CD4-positive, alpha-beta T cell (primary cell): ENCODE measurements at places on chromosomes 2 and 18.

DNA sequence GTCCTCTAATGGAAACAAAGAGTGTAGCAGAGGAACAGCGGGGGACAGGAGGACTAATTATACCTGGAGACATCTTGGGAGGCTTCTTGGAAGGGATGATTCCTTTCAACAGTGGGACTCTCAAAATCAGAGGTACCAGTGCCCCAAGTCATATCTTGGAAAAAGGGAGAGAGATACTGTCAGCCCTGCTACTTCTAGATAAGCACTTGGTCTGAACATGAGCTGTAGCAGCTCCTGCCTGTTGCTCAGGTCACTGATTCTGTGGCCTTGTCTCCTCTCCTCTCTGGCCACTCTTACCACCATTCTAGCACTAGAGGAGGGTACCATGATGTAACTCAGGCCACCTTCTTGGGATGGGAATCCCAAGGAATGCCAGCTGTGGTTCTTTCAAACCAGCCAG, 54.5 kb downstream of the MFSD6 start:
- no peak overlapping the region for H3K4me3 ChIP-seq
- no peaks in the 10 kb centered on the region for H3K27me3 ChIP-seq
- H3K36me3 ChIP-seq = peaks cover 13% of the 10 kb centered on the region
- peaks cover 26% of the 10 kb centered on the region for H3K4me1 ChIP-seq
- no peak overlapping the region for H3K27ac ChIP-seq

DNA sequence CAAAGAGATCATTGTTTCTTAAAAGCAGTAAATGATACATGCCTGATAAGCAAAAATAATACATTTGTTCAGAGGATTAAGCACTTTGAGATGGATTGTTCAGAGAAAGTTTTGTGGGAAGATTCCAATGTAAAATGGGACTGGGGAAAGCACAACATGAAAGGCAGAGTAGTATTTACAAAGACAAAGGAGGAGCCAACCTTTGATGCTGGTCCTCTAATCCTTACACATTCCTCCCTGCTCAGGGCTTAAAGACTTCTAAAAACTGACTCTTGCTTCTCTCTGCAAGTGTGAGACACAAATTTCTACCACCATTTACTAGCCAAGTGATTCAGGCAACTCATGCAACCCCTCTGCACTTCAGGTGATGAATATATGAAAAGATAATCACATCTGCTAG, 47.2 kb upstream of the REG3G start:
- DNase-seq = no peak
- H3K27ac ChIP-seq = no peak overlapping the region
- no peaks in the 10 kb centered on the region for H3K27me3 ChIP-seq
- H3K4me1 ChIP-seq = no peaks in the 10 kb centered on the region
- no peak overlapping the region for H3K4me3 ChIP-seq

DNA sequence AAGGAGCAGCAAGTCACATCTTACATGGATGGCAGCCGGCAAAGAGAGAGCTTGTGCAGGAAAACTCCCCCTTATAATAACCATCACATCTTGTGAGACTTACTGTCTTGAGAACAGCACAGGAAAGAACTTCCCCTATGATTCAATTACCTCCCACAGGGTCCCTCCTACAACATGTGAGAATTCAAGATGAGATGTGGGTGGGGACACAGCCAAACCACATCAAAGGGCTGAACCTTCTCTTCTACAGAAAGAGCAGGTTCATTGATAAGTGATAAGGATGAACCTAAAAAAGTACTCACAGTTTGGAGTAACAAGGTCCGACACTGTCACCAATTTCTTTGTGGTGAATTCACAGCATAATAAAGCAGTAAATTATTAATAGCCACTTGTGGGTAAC, 422.2 kb upstream of the FSIP2 start:
- no peaks in the 10 kb centered on the region for H3K27me3 ChIP-seq
- H3K36me3 ChIP-seq = no peaks in the 10 kb centered on the region
- H3K27ac ChIP-seq = no peak overlapping the region
- H3K4me3 ChIP-seq = no peak overlapping the region
- DNase-seq = no peak

DNA sequence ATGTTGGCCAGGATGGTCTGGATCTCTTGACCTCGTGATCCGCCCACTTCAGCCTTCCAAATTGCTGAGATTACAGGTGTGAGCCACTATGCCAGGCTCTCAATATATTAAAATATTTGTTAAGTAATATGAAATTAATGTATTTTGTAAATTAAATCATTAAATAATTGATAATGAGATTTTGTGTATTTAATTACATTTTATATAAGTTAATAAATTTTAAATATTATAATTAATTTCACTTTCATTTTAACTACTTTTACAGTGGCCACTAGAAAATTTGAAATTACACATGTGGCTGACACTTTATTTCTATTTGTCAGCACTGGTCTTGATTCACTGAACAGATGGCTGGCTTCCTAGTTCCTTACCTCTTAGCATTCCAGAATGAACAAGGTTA, 102.6 kb downstream of the DPP10 start:
- no peaks in the 10 kb centered on the region for H3K27me3 ChIP-seq
- H3K4me1 ChIP-seq = no peaks in the 10 kb centered on the region
- no peak overlapping the region for H3K27ac ChIP-seq
- DNase-seq = no peak

DNA sequence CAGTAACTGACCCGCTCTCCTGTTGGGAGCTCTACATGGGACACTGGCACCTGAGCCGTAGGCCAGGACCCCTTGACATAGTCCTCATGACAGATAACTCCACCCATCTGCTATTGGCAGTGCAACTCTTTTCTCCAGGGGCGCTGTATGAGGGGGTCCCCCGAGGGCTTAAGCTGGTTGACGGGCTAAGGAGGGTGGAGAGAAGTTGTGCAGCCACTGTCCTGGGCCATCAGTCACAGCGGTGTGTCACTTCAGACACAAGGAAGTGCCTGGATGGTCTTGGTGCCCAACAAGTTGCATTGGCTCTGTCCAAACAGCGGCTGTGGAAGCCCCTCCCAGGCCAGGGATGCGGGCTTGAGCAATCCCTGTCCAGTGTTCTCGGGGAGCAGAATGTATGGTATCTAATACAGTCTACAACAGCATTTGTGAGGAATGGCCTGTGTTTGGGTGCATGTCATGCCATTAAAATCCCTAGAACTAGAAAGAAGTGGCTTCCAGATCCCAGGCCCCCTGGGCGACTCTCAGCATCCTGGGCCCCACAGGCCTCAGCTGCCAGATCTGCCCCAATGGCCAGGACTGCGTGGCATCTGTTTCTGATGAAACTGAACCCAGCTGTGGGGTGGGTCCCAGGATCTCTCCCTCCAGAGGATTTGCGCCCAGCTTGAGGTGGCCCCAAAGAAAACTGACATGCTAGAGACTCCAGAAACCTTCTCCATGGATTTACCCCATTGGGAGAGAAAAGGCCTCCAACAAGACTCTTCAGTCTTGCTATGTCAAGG, 23.3 kb downstream of the TTC32 start:
- no peaks in the 10 kb centered on the region for H3K27me3 ChIP-seq
- no peak for DNase-seq
- H3K4me3 ChIP-seq = no peak overlapping the region
- H3K4me1 ChIP-seq = no peaks in the 10 kb centered on the region

DNA sequence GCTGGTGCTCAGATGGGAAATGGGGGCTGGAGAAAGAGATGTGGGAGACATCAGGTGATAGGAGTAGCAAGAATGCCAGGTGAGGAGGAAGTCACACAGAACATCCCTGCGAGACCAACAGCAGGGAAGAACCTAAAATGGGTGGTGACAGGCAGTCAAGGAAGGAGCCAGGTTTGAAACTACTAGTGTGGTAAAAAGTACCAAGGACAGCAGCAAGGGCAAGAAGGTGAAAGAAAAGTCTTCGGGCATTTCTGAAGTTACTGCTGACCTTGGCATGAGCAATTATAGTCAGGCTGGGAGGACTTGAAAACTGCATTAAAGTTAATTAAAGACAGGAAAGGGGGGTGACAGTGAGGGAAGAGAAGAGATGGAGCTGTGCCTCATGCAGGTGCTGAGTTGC, 410.4 kb downstream of the RAD51AP2 start:
- H3K36me3 ChIP-seq = no peaks in the 10 kb centered on the region
- no peak overlapping the region for H3K27ac ChIP-seq
- no peaks in the 10 kb centered on the region for H3K27me3 ChIP-seq
- DNase-seq = no peak
- no peak overlapping the region for H3K4me3 ChIP-seq

DNA sequence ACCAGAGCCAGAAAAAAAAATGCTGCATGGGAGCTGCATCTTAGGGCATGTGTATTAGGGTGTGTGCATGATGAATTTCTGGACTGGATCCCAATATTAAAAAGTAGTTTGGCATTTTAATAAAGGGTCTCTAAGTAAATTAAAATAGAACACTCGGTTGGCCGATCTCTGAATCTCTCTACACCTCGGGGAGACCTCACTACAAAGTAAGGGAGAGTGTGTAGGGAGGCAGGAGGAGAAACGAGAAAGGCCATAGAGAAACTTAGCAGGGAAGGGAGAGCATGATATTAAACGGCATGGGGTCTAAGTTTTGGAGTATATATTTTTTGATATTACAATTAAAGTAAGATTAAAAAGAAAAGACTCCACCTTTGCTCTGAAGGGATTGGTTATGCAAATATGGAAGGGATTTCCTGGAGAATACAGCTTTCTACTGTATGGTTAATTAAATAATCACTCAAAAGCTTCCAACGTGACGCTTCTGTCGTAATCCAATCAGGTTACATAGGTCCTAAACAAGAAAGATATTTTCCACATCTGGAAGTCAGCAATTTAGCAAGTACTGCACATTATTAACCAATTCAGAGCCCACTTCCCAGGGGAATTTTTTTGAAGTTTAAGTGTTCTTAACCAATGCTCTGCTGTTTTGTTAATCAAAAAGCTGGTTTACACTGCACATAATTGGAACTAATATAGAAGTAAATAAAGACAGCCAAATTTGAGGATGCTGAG, 1.0 kb upstream of the ZEB2 start:
- no peaks in the 10 kb centered on the region for H3K36me3 ChIP-seq
- peaks cover 44% of the 10 kb centered on the region for H3K4me1 ChIP-seq
- peaks cover 69% of the 10 kb centered on the region for H3K27me3 ChIP-seq
- no peak for DNase-seq
- H3K4me3 ChIP-seq = no peak overlapping the region
- H3K27ac ChIP-seq = no peak overlapping the region

GRCh38 chr18:12534820-12535219, 123.1 kb downstream of the SPIRE1 start:
- no peak for DNase-seq
- H3K36me3 ChIP-seq = no peaks in the 10 kb centered on the region
- H3K27ac ChIP-seq = no peak overlapping the region

- no peaks in the 10 kb centered on the region for H3K27me3 ChIP-seq
- H3K4me1 ChIP-seq = peaks cover under 1% of the 10 kb centered on the region
- H3K27ac ChIP-seq = no peak overlapping the region
Measured at GRCh38 chr18:69574401-69574800, 173.7 kb downstream of the DOK6 start.

- H3K27me3 ChIP-seq = no peaks in the 10 kb centered on the region
- H3K36me3 ChIP-seq = no peaks in the 10 kb centered on the region
- no peak for DNase-seq
- no peak overlapping the region for H3K4me3 ChIP-seq
- H3K4me1 ChIP-seq = no peaks in the 10 kb centered on the region
Measured at GRCh38 chr2:67564076-67564475, 166.9 kb downstream of the ETAA1 start.

- no peak overlapping the region for H3K27ac ChIP-seq
- no peak for DNase-seq
- H3K4me1 ChIP-seq = no peaks in the 10 kb centered on the region
Measured at GRCh38 chr2:16615687-16616615, 49.7 kb downstream of the CYRIA start.
